ENCODE measurements at places on chromosomes 16 and 17.

DNA sequence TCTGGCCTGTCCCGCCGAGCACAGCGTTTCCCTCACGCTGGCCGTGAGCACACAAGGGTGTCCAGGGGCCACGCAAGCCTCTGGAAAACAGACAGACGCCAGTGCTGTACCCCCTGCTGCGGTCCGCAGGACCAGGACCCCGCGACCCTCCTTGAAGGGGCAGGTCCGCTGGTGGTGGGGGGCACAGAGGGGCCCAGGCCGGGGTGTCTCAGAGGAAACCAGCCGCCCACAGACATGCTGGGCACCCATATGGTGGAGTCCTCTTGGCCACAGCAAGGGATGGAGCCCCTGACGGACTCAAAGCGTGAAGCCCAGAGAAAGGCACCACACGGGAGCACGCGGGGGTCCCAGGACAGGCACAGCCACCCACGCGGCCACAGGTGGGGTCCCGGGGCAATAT is 34.4 kb downstream of the METRNL start:
- no peak for DNase-seq

GRCh38 chr16:57115168-57115513 is 22.8 kb downstream of the CPNE2 start:
- no peak for DNase-seq

GRCh38 chr16:86349338-86349900 is 160.9 kb upstream of the FOXF1 start:
- no peak for DNase-seq

DNA sequence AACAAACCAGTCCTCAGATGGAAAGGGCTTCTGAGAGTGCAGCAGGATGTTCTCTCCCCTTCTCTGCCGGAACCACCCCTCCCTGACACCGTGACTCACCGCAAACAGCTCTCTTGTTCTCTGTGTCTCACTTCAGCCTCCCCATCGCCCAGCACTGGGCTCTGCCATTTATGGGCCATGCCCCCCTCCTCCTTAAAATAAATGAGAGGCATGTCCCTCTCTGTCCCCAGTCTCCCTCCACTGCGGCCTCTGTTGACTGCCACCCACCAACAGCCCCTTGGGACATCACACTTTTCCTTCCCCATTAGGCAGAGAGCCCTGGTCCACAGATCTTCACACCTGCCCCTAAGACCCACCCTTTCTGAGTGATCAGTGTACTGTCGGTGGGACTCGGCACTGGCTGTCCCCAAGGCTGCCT is 6.3 kb downstream of the CCDC102A start:
- DNase-seq = peak; percentile 71

- DNase-seq = peak; percentile 79
These were observed at the start of the genes CNTD1 and COA3 for GRCh38 chr17:42798383-42799380. TSS of gene CNTD1 (plus strand) at chr17:42798861. CDS start at chr17:42799068, 207 bp downstream. TSS of gene COA3 (minus strand) at chr17:42798704. CDS start at chr17:42798681, 23 bp downstream.

DNA sequence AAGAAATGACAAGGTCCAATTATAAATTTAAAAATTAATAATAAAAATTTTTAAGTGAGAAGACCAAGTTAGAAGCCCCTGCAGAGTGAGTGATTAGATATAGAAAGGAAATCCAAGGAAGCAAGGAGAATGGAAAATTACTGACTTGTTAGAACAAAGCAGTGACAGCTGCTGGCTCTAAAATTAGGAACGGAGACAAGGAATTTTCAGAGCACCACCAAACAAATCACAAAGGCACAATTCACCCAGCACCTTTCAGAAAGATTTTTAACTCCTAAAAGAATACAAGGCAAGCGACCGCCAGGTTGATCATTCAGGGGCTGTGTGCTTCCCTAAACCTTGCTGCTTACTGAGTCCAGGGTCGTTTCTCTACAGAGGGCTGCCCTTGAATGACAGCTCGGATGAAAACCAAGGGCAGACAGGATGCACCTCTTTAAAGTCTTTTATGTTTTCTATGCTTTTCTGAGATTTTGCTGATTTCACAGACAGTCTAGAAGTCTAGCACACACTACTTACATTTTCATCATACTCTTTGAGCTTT is 45.4 kb upstream of the GINS3 start:
- DNase-seq = no peak

Measured in kidney glomerular epithelial cell (primary cell).